A673 (cell line): ENCODE measurements at places on chromosomes 13 and 19.

DNA sequence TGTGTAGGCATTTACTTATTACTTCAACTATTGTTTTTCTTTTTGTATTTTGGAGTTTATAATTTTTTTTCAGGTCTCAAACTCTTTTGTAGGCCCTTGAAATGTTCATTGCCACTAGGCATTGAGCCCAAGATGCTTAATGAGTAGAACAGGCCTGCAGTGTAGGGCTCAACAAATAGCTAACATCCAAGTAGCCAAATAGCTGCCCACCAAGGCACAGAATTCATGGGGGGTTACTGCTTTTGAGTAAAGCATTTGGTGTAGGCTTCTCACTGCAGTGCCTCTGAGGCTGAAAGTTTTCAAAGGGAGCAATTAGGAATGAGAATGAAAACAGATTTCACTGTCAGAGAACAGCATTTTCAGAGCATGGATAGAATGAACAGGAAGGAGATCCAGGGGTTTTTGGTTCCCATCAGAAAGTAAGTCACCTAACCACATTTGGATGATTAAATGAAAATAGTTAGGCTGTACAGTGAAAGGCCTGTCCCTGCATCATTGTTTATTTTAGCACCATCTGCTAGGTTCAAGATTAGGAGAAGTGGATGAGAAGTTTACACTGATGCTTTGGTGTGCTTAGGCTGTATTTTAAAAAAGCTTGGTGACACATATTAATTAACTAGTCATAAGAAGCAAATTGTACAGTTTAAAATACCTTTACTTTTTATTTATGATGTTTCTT, 61.0 kb downstream of the EDNRB start:
- no peak overlapping the region for H3K27ac ChIP-seq
- no peaks in the 10 kb centered on the region for H3K36me3 ChIP-seq
- H3K27me3 ChIP-seq: no peaks in the 10 kb centered on the region
- no peak overlapping the region for H3K4me3 ChIP-seq

GRCh38 chr19:40827386-40828247, 22.6 kb downstream of the CYP2A6 start:
- H3K4me3 ChIP-seq: no peak overlapping the region
- DNase-seq: no peak
- no peak overlapping the region for H3K27ac ChIP-seq
- no peaks in the 10 kb centered on the region for H3K4me1 ChIP-seq
- H3K27me3 ChIP-seq: no peaks in the 10 kb centered on the region

DNA sequence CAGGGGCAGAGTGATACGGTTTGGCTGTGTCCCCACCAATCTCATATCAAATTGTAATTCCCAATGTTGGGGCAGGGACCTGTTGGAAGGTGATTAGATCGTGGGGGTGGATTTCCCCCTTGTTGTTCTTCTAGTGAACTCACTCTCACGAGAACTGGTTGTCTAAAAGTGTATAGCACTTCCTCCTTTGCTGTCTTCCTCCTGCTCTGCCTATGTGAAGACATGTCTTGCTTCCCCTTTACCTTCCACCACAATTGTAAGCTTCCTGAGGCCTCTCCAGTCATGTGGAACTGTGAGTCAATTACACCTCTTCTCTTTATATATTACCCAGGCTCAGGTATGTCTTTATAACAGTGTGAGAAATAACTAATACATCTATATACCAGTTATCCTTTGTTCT, 706.4 kb upstream of the KLHL1 start:
- H3K36me3 ChIP-seq: no peaks in the 10 kb centered on the region
- DNase-seq: no peak
- no peaks in the 10 kb centered on the region for H3K4me1 ChIP-seq
- peaks cover 23% of the 10 kb centered on the region for H3K27me3 ChIP-seq

GRCh38 chr13:76976929-76977328, 15.0 kb upstream of the CLN5 start:
- no peaks in the 10 kb centered on the region for H3K36me3 ChIP-seq
- H3K4me3 ChIP-seq: no peak overlapping the region
- H3K27ac ChIP-seq: no peak overlapping the region
- H3K27me3 ChIP-seq: peaks cover 33% of the 10 kb centered on the region

GRCh38 chr13:53501387-53501786, 472.8 kb downstream of the OLFM4 start:
- no peak for DNase-seq
- no peaks in the 10 kb centered on the region for H3K27me3 ChIP-seq
- no peak overlapping the region for H3K27ac ChIP-seq
- no peaks in the 10 kb centered on the region for H3K4me1 ChIP-seq
- H3K36me3 ChIP-seq: no peaks in the 10 kb centered on the region

- H3K27me3 ChIP-seq: no peaks in the 10 kb centered on the region
- H3K27ac ChIP-seq: no peak overlapping the region
- H3K4me3 ChIP-seq: no peak overlapping the region
Measured at GRCh38 chr19:46454244-46454643, 17.1 kb downstream of the PNMA8A start.

DNA sequence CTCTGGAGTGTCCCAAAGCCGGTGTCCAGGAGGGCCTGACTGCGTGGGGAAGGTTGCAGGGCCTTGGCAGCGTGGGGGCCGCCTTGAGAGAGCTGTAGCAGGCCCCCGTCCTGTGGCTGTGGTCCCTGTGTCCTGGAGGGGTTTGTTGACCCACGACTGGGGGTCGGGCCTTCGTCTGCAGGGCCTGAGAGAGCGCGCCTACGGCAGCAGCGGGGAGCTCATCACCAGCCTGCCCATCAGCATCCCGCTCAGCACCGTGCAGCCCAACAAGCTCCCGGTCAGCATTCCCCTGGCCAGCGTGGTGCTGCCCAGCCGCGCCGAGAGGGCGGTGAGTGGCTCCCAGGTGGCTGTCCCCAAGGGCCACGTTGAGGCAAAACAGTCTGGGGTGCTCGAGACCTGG, 18.5 kb downstream of the PLEKHJ1 start:
- no peak overlapping the region for H3K4me3 ChIP-seq
- peaks cover 77% of the 10 kb centered on the region for H3K36me3 ChIP-seq
- H3K27ac ChIP-seq: no peak overlapping the region
- DNase-seq: no peak
- no peaks in the 10 kb centered on the region for H3K27me3 ChIP-seq
- H3K4me1 ChIP-seq: no peaks in the 10 kb centered on the region

GRCh38 chr19:16645140-16645539, 14.8 kb downstream of the SMIM7 start:
- no peak overlapping the region for H3K4me3 ChIP-seq
- H3K27ac ChIP-seq: no peak overlapping the region
- H3K4me1 ChIP-seq: no peaks in the 10 kb centered on the region
- no peaks in the 10 kb centered on the region for H3K27me3 ChIP-seq
- H3K36me3 ChIP-seq: peaks cover 71% of the 10 kb centered on the region

GRCh38 chr13:112072534-112073244, 5.7 kb downstream of the SOX1 start:
- H3K27ac ChIP-seq: peak overlapping the region; percentile 93
- DNase-seq: peak; percentile 86
- peaks cover 65% of the 10 kb centered on the region for H3K27me3 ChIP-seq
- peak overlapping the region; percentile 63 for H3K4me3 ChIP-seq
- H3K36me3 ChIP-seq: peaks cover 27% of the 10 kb centered on the region

GRCh38 chr19:13056052-13056660, 46.5 kb downstream of the LYL1 start:
- DNase-seq: peak; percentile 26
- H3K27me3 ChIP-seq: no peaks in the 10 kb centered on the region
- peaks cover 90% of the 10 kb centered on the region for H3K4me1 ChIP-seq
- peak overlapping the region; percentile 78 for H3K27ac ChIP-seq
- H3K4me3 ChIP-seq: no peak overlapping the region
- H3K36me3 ChIP-seq: no peaks in the 10 kb centered on the region
